ENCODE measurements at places on chromosomes 13 and 19.

- no peak for DNase-seq
These were observed 258.8 kb downstream of the DCLK1 start for GRCh38 chr13:35872369-35872768.

DNA sequence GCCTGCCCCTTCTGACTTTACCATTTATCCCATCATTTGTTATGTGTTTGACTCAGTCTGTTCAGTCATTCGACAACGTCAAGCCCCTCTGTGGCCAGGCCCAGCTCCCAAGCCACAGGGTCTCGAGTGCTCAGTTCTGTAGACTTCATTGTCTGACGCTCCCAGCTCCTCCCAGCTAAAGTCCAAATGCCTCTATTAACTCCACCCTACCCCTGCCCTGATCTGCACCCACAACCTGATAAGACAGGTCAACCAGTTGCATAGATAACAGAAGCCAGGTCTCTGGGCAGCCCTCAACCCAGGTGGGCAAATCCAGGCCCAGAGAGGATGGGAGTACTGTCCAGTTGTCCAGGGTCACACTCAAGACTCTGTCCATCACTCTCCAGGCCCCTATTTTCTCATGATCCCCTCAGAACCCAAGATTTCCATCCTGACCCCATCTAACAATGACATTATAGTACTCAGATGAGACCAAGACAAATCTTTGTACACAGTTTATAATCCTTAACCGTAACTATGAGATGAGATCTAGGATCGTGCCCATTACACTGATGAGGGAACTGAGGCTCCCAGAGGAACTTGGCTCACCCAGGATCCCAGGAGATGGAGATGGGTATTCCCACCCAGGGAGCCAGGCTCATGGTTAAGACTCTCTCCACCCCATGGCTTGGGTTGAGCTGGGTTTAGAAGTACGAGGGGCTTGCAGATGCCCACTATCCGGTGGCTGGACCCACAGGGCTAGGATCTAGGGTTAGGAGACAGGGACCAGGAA is 1.1 kb downstream of the TM6SF2 start:
- DNase-seq = no peak

- no peak for DNase-seq
These were observed 148.2 kb downstream of the DCT start for GRCh38 chr13:94331281-94331680.

GRCh38 chr19:6413721-6414643 is 10.6 kb downstream of the KHSRP start:
- no peak for DNase-seq

DNA sequence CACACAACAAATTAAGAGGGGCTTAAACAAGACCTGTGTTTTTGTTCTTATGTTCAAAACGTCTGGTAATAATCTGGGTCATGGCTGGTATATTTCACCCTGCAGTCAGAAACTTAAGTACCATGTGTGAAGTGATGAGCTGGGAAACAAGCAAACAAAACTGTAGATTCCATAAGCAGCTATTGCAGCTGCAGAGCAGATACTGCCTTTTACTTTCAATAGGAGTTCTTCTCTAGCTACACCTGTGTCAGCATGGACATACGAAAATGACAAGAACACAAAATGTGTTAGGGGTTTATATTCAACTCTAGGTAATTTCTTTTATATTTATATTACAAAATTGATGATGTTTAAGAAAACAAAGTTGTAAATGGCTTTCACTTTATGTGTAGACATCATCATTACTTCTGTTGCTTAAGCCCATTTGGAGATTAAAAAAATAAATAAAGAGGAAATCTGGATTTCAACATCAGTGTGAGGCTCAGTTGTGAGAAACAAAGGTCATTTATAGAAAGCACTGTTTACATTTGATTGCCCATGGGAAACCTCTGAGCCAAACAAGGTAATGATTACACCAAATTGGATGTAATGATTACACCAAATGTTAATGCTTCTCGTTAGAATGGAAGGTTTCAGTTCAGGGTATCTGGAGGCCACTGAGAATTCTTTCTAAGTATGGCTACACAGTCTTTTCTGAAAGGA is 451.0 kb upstream of the SLC10A2 start:
- no peak for DNase-seq

- no peak for DNase-seq
These were observed 352.6 kb downstream of the ENOX1 start for GRCh38 chr13:43434191-43434590.

- no peak for DNase-seq
These were observed 793.9 kb upstream of the PCDH20 start for GRCh38 chr13:62209529-62209928.

GRCh38 chr13:31835932-31836331 is 96.6 kb downstream of the RXFP2 start:
- DNase-seq = no peak

DNA sequence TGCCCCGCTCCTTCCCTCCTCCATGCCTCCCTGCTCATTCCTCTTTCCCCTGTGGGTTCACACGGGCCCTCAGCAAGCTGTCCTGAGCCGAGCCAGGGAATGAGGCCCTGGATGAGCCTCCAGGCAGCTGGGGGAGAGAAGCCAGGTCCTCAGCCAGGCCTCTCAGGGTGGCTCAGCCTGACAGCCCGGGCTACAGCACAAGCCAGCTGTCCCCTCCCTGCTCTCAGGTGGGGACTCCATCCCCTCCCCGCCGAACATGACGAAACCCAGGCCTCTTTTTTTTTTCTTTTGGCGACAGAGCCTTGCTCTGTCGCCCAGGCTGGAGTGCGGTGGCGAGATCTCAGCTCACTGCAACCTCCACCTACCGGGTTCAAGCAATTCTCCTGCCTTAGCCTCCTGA is 40.0 kb upstream of the MATK start:
- DNase-seq = no peak

GRCh38 chr13:32746474-32746873 is 160.2 kb downstream of the PDS5B start:
- no peak for DNase-seq

- DNase-seq = no peak
These were observed 23.1 kb upstream of the EVI5L start for GRCh38 chr19:7806876-7807275.

DNA sequence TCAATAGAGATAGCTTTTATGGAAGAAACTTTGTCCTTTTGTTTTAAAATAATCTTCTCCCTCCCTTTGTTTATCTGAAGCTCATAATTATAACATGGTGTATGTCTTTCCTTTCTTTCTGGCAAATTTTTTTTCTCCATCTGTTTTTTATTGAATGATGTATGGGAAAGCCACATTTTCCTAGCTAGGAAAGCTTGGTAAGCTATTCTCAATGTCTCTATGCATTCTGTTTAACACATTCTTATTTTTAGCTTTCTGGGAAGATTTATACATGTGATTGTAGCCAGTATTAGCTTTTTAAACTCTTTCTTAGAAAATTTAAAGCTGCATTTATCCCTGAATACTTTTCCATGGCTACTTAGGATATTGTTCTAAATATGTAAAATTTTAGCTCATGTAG is 124.9 kb upstream of the CSNK1A1L start:
- DNase-seq = no peak

DNA sequence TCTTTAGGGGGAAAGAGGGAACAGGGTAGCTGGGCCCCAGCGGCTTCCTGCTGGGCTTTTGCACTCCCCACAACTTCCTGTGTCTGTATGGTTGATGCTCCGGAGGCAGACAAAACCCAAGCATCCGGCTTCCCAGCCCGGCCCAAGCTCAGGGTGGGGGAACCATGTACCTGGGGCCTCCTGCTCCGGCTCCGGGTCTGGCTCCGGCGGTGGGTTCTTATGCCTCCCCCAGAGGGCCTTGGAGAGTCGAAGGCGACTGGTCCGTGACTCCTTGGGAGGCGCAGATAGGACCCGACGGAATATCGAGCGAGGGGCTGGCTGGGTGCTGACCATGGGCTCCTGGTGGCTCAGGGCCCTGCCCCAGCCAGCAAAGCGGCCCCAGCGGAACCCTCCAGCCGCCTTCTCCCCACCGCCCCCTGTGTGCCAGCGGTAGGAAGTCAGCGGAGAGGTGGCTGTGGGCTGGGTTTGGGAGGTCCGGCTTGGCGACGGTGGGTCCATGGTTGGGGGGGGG is 428 bp downstream of the RASAL3 start:
- peak; percentile 59 for DNase-seq

DNA sequence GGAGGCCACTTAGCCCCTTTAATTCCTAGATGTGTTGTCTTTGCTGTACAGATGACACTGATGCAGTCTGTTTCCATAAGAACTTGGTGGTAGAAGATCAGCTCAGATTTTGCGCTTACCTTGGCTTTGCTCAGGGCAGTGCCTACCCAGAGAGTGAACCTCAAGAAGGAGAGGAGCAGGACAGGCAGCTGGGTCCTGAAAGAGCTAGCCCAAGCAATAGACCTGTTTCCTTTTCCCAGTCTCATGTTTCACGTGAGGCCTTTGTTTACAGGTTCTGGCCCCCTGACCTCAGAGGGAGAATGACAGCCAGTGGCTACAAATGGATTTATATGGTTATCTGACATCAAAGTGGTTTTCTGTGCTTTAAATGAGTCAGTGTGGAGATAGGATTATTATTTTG is 40.1 kb downstream of the METTL21C start:
- no peak for DNase-seq

DNA sequence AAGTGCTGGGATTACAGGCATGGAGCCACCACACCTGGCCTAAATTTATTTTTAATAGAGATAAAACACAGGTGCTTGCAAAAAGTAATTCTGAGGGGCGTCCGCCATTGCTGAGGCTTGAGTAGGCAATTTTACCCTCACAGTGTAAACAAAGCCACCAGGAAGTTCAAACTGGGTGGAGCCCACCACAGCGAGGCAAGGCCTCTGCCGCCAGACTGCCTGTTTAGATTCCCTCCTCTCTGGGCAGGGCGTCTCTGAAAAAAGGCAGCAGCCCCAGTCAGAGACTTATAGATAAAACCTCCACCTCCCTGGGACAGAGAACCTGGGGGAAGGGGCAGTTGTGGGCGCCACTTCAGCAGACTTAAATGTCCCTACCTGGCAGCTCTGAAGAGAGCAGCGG is 50.7 kb downstream of the B3GLCT start:
- no peak for DNase-seq

GRCh38 chr19:44682807-44683206 is 11.5 kb downstream of the CEACAM19 start:
- no peak for DNase-seq

DNA sequence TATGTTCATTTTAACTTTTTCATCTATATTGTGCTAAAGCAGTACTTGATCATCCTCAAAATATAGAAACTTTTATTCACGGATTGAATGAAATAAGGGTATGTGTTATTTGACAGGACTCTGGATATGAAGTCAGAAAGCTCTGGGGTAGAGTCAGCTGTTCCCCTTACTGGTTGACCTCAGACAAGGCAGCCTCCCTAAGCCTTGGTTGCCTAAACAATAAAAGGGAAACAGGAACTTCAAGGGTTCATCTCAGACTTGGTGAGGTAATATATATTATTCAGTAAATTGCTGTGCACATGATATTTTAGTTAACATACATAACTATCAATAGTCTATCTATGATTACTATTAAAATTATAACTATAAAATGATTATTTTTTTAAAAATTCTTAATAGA is 13.6 kb downstream of the POLR1D start:
- DNase-seq = no peak

GRCh38 chr19:1001538-1002166 is 1.4 kb downstream of the GRIN3B start:
- peak; percentile 48 for DNase-seq

GRCh38 chr13:105035092-105035491 is 1500.4 kb downstream of the EFNB2 start:
- DNase-seq = no peak

DNA sequence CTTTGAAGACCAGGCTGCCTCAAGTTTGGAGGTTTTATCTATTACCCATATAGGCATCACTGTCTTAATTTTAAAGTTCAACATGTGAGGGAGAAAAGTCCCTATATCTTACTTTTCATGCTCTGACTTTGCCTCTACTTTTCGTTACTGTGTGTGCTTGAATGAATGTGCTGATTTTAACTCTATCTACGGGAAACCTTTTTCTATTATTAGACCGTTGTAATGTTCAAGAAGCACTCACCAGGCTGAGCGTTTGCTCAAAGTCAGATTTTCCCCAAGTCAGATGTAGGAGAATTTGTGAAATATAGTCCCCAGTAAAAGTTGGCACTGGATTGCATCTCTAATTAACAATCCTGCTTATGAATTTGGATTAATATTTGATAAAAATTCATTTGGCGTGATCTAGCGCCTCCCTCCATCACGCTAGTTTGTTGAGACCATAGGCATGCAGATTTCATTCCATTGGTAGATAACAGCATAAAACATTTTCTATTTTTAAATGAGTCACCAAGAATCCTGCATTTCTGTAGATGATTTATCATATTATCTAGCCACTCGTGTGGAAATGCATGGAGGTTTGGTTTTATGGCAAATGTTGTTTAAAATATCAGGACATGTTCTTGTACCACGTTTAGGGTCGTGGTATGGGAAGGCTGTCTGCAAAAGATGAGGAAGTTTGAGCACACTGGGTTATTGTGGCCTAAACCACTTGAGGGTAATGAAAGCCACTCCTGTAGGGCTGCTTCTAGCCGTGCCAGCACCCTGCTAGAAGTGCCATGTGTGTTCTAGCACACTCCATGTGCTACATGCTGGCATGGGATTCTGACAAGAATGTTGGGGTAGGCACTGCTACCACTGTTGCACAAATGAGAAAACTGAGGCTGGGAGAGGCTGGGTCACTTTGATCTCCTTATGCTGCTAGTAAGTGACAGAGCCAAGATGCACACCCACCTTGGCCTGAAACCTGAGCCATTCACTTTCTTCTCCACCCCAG is 179.4 kb downstream of the FGF9 start:
- DNase-seq = no peak

- no peak for DNase-seq
These were observed 1.7 kb downstream of the PRR12 start for GRCh38 chr19:49592486-49593232.

- no peak for DNase-seq
These were observed 29.0 kb downstream of the TNFSF11 start for GRCh38 chr13:42602906-42603305.

DNA sequence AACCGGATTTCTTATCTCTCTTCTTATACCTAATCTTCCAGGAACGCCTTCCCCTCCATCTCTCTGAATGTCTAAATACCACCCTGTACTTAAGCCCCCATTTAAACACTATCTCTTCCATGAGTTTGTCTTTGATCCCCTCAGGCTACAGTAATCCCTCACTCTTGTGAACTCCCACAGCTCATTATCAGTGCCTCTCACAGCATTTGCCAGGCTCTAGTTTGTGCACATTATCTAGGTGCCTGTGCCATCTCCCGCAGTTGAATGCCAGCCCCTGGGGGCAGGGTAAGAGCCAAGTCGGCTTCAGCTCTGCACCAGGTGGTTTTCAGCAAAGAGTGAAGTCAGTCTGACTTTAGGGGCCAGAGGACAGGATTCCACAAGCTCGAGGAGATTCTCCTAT is 71.4 kb downstream of the FREM2 start:
- DNase-seq = no peak

DNA sequence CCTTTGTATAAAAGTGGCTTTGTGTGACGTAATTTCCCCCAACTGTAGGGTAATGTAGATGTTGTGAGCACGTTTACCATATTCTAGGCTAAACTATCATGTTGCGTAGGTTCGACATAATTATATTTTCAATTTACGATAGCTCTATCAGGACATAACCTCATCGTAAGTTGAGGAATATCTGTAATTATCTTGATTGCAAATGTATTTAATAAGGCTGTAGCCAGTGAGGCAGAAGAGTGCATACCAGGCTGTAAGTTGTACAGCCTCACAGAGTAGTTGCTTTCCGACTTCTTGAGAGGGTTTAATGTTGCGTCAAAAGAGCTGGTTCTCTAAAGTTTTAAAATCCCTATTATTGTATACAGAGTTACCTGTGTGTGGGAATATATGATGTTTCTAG is 839.4 kb upstream of the GPC6 start:
- DNase-seq = no peak

- DNase-seq = no peak
These were observed 97.0 kb downstream of the ABCC4 start for GRCh38 chr13:95204231-95204765.
